ENCODE measurements at places on chromosomes 5 and 9.

GRCh38 chr5:115578657-115579056 lies 23.6 kb downstream of the TICAM2 start:
- DNase-seq = no peak

GRCh38 chr5:59640411-59640810 lies 253.1 kb downstream of the PDE4D start:
- DNase-seq = no peak

- no peak for DNase-seq
Observed at GRCh38 chr5:10303699-10304170, 4.0 kb downstream of the CMBL start.

- DNase-seq = no peak
Observed at GRCh38 chr9:131702911-131703310, 37.0 kb downstream of the RAPGEF1 start.

- DNase-seq = peak; percentile 59
Observed at GRCh38 chr9:101791938-101792337, 53.5 kb upstream of the GRIN3A start.

- DNase-seq = no peak
Observed at GRCh38 chr5:107576736-107577393, 93.9 kb downstream of the EFNA5 start.

DNA sequence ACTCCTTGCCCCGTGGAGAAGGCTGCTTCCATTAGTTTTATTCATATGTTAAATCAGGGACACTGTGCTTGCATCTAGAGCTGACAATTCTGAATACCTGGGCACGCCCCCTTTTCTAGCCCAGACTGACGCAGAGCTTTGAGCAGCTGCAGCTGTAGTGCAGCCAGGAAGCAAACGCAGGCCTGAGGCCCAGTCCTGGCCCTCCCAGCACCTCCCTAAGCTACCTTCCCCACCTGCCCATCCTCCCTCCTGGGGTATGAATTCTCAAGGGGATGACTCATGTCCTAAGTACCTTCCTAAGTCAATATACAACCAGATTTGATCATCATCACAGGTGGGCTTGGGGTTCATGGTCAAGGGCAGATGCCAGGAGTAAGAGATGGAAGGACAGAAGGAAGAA lies 3.5 kb downstream of the PHF19 start:
- no peak for DNase-seq

DNA sequence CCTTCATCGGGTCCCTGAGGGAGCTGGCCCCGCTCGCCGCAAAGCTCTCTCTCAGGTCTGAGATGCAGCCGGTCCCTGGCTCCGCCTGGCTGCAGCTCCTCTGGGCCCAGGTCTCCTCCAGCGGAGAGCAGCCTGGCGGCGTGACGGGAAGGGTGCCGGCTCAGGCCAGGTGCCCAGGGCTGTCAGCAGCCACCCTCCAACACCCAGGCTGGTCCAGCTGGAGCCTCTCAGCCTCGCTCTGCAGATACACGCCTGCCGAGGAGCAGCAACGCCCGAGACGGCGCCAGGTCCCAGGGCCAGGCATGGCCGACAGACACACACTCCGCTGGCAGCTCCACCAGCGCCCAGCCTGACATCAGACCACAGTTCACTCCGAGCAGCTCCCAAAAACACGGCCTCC lies 25.6 kb downstream of the FAM163B start:
- DNase-seq = peak; percentile 39

DNA sequence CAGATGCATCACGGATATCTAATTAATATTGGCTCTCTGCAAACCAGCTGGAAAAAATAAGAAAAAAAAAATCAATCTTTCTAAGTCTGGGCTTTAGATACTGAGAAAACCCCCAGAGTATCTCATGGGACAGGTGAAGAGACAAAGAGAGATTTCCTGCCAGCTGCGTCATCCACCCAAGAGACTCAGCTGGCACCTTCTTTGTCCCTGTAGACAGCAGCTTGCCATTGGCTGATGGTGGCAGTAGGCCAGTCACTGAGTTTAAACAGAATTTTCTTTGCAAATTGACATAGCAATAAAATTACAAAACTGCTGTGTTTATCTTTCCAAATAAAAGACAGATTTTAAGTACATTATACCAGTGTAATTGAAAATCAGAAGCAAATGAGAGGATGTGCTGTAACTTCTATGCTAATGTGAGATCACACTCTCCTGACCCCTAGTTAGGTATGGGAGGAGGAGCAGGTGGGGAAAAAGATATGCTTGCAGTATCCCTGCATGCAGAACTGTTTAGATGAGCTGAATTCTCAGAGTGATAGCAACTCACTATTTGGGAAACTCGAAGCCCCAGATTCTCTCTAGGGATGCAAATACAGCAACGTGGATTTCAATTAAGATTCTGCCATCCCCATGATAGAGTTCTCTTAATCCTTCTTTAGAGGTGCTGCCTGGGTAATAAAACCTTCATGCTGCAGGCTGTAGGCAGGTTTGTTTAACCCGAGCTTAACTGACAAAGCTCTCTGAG lies 72.2 kb downstream of the NMUR2 start:
- no peak for DNase-seq

DNA sequence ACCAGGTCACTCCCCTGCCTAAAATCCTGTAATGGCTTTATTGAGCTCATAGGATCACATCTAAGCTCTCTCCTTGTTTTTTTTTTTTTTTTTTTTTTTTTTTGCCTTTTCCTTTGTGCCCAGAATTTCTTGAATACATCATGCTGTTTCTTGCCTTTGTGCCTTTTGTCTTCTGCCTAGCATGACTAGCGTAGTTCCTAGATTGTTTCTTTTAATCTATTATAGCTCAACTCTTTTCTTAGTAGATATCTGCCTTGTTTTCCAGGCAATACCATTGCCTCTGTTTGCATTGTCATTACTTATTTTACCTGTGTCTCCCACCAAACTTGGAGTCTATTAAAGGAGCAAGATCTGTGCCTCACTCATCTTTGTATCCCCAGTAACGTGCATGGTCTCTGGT lies 106.1 kb upstream of the C9orf72 start:
- no peak for DNase-seq

GRCh38 chr5:169736653-169737052 lies 99.6 kb downstream of the DOCK2 start:
- no peak for DNase-seq

DNA sequence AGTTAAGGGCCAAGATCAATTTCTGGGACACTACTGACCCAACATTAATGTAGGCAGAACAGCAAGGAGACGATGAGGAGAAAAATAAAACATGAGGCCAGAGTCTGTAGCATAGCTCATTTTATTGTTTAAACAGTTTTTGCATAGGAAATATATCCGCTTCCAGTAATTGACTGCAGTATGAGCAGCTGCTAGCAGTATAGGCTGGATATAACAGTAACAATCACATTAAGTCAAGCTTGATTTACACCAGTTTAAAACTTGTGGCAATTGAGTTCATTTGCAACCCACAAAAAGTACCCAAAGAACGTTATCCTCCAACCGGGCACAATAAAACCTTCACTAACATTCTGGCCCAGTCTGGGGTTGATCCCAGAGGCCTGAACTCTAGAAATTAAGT lies 232.2 kb downstream of the NFIB start:
- no peak for DNase-seq

GRCh38 chr9:135019224-135019623 lies 68.2 kb upstream of the OLFM1 start:
- no peak for DNase-seq

GRCh38 chr9:132943651-132944293 lies 644 bp downstream of the TSC1 start:
- DNase-seq = no peak

DNA sequence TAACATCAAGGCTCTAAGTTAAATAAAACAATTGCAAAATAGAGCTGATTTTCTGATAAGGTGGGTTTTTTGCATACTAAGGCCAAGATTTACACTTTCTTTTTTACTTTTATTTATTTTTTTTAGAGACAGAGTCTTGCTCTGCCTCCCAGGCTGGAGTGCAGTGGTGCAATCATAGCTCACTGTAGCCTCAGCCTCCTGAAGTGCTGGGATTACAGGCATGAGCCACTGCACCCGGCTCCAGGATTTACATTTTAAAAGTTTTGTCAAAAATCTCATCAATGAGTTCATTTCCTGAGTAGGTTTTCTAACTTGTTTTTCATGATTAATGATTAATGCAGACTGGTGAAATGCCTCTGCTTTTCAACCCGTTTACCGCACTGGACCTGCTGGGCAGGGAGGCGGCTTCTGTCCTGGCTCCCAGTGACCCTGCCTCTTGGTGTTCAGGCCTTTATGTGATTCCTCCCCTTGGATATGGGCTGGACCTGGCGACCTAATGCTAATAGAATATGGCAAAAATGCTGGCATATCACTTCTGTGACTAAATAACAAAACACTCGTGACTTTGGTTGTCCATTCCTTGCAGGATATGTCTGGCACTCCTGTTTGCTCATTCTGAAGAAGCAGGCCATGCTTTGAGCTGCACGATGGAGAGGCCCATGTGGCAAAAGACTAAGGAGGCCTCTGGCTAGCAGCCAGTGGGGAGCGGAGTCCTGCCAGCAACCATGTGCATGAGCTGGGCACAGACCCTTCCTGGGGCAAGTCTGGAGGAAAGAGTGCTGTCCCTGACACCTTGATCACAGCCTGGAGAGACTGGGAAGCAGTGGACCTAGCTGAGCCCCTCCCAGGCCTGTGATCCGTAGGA lies 72.2 kb upstream of the PTCH1 start:
- DNase-seq = no peak

GRCh38 chr5:78367318-78367991 lies 7.0 kb downstream of the SCAMP1 start:
- no peak for DNase-seq

DNA sequence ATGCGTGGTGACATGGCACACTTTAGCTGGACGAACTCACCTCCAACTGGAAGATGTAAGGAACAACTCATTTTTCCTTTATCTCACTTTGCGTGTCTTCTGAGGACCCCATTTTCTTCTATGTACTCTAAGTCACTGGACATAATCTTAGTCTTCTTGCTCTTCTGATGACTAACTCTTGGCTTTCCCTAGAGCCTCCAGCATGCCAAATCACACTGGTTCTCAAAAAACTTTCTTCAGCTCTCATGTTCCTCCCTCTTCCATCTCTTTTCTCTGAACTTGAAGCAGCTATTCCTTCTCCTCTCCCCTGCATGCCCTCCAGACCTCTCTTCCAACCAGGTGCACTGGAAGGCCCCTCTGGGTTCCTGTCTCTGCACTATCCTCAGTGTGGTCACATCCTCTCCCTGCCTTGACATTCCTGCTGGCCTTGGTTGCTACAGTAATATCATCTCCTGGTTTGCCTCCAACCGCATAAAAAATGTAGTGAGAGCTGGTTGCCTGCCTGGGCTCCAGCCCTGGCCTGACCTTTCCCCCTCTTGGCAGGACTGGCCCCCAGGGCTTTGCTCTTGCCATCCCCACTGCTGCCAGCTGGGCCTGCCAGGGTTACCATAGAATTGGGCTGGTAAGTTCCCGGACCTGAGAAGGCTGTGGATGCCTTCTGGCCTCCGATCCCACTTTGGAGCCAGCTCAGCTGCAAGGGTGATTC lies 44.8 kb upstream of the BNC2 start:
- DNase-seq = no peak

DNA sequence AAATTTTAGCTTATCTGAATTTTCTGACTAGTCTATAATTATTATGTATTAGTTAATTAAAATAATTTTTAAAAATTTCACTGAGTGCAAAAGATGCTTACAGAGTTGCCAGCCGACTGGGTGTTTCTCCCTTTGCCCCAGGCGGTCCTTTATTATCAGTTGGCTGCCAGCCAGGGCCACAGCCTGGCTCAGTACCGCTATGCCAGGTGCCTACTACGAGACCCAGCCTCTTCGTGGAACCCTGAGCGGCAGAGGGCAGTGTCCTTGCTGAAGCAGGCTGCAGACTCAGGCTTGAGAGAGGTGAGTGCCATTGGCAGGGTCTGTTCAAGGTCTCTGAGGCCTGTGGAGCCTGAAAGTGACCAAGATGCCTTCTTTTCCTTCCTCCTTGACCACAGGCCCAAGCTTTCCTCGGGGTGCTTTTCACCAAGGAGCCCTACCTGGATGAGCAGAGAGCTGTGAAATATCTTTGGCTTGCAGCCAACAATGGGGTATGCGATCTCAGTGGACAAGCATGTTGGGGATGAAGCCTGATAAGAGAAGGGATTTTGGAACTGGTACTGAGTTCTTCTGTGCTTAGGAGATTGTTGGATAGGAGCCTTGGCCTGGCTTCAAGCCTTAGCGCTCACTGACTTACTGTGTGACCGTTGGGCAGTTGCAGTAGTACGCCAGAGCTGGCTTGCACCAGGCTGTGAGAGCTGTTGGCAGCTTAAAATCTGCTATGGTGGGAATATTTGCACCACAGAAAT lies 10.6 kb downstream of the DELE1 start:
- peak; percentile 40 for DNase-seq

DNA sequence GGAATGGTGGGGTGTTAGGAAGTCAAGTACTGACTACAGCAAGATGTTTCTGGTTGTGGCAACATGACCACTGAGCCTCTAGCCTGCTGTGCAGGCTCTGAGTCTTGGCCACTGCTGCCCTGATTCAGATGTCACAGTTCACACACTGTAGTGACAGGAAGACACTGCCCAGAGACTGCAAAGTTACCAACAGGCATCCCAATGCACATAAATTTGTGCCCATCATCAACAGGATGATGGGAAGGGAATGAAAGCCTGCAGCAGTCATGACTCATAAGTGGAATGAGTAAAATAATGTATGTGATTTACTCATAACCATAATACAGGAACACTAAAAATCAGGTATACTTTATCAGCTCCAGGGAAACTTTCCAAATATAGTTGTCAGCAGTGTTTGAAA lies 251.6 kb upstream of the HAPLN1 start:
- no peak for DNase-seq

DNA sequence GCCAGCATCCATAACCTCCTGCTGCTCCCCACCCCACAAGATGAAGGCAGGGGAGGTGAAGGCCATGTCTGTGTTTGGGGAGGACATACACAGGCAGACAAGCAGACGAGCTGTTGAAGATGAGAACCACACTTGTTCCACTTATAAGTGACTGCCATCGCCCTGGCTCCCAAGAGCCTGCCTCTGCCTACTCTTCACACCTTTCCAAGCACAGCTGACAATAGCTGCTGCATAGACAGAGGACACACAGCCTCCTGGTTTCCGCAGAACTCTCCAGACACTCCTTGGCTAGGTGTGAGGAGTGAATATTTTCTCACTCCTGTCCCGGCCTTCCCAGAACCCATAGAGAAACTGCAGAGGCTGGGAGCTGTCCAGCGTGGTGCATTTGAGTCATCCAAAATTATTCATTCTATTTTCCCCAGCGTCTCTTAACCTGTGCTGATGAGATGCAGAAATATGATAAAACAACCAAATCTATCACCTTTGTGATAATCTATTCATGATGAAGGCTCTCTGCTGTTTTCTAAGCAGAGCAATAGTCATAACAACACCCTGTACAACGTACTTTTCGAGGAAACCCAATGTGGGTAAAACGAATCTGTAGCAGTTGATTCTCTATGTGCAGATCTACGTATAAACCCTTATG lies 24.7 kb downstream of the KLF9 start:
- DNase-seq = no peak

DNA sequence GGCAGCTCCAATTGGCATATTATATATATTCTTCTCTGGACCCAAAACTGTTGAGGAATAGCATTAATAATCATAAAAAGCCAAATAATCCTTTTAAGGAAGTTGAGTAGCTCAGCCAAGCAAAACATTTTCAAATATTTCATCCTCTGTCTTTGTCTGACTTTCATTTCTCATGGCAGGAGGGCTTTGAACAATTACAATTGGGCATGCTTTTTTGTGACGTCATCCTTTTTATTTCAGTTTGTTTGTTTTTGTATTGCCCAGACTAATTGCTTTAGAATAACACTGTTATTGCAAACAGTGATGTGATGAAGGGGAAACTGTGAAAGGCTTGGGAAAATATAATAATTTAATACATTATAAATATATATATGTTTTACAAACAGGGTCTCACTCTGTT lies 65.2 kb upstream of the MAP1B start:
- no peak for DNase-seq

- DNase-seq = no peak
Observed at GRCh38 chr9:105822814-105823213, 128.5 kb downstream of the TMEM38B start.

GRCh38 chr9:18982262-18982620 lies 50.8 kb downstream of the SAXO1 start:
- DNase-seq = no peak
